ENCODE measurements at places on chromosomes 13 and 19.

GRCh38 chr19:43618921-43619261 is 538 bp downstream of the ZNF428 start:
- DNase-seq, result no peak

DNA sequence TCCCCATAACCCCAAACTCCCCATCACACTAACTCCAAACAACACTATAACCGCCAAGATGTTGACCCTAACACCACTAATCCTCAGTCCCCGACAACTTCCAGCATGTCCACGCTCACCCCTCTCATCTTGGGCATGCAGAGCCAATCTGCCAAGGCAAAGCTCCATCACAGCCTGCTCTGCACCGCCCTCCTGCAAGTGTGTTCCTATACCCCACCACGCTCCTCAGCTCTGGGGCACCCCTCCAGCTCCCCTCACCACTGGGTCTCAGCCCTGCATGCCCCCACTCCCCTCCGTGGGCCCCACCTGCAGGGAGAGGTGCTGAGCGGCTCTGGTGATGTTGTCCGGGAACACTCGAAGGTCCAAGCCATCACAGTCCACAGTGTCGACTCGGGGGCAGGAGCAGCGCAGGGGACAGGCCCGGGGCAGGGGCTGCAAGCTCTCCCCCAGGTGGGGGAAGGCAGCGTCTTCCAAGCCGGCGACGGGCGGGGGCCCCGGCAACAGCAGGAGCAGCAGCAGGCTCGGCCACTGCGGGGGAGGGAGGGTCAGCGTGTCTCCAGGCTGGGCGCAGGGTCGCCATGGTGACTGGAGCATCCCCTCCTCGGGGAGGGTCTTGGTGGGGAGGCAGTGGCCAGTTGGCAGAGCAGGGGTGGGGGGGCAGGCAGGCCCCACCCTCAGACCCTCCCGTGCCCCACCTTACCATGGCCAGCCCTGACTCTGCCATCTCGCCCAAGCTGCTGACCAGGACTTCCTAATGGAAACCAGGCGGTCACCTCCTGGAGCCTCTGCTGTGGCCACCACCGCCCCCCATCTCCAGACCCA is 527 bp downstream of the PODNL1 start:
- DNase-seq, result no peak

DNA sequence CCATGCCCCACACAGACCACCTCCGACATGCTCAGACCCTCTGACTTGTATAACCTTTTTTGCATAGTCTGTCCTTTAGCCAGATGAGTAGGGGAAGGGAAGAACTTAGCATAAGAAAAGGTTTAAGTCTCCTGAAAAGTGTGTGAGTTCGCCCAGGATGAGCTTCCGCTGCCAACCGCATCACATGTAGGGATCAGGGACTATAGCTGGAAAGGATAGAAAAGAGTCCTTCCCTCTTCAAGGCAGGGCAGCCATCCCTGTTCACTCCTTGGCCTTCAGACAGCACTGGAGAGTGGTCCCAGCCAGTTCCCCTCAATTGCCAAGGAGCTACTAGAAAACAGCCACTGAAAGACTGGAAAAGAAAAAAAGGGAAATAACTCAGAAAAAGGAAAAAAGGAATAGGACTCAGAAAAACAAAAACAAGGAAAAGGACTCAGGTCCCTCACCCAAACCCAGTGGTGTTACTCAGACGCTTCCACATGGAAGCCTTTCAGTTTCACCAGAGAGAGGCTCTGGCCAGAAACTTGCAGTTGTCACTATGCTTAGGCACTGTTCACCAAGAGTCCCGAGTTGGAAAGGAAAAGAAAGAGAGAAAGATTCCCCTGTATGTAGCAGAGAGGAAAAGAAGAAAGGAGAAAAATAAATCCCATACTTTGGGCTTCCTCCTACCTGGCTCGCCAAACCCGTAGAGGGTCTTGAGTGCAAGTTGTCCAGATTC is 5.6 kb upstream of the TM9SF2 start:
- no peak for DNase-seq

DNA sequence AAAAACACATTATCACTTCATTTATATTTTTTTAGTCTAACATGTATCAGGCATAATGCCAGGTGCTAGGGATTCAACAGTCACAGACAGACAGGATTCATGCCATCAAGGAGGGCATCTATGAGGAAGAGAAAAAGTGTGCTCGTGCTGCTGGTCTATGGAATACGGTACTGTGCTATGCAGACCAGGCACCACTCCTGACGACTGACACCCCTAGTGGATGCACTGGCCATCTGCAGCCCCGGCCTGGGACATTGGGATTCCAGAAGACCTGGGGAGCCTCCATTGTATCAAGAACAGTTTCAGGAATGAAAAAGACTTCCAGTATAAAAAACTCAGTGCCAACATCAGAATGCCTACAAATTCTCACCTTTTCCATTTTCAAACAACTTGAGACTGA is 94.0 kb downstream of the KLF12 start:
- DNase-seq, result no peak

DNA sequence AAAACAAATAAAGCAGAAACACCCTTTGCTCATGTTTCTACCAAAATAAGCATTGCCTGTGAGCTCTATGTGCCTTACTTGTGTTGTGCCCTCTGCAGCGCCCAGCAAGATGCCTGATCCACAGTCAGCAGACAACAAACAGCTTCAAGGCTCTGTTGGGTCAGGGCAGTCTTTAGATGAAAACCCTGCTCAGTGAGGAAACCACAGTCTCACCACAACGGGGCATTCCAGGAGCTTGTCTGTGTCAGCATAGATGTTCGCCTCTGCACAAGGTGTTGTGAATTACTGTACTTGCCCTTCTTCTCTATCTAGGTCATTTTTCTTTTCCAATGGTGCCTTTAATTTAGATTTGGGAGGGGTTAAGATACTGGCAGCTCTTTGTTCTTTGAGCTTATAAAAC is 251.9 kb downstream of the COL4A1 start:
- DNase-seq, result no peak

Measured in stimulated activated CD8-positive, alpha-beta memory T cell treated with anti-CD3 and anti-CD28 coated beads, Interleukin-4, amount 100 ng/mL, for 4 hours (primary cell).